ENCODE measurements at places on chromosomes 5 and 9. TPM values are rescaled to one million over a fixed set of nuclear protein-coding genes. Genes with fewer than 3 reads are reported as not detected.

- no peak overlapping the region for H3K4me3 ChIP-seq
- no peak for DNase-seq
These were observed 651.2 kb upstream of the CCNG1 start for GRCh38 chr5:162786234-162786633.

KLF4 gene
- total RNA-seq: 1.5 TPM

DNA sequence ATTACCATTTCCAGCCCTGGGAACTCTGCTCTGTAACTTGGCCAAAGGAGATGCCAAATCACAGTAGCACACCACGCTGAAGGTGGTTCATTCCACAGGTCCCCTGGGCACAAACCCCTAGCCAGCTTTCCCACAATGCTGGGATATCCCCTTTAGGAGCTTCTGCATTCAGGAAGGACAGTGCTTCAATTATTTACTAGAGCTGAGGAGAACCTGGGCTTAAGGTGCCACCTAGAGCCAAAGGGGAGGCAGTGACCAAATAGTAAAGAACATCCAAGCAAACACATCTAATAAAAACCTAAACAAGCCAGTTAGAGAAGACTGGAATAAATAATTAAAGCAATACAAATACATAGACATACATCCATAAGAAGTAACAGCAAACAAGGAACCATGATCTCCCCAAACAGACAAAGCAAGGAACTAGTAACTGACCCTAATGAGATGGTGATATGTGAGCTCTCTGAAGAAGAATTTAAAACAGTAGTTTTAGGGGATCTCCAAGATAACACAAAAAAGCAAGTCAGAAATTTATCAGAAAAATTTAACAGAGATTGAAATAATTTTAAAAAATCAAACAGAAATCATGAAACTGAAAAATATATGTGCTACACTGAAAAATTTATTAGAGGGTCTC lies 14.6 kb downstream of the KIF4B start:
- DNase-seq: peak; percentile 20
- H3K36me3 ChIP-seq: no peaks in the 10 kb centered on the region
- no peak overlapping the region for H3K4me3 ChIP-seq

GRCh38 chr5:59810041-59810440 lies 83.5 kb downstream of the PDE4D start:
- H3K27ac ChIP-seq: no peak overlapping the region
- H3K4me3 ChIP-seq: no peak overlapping the region
- H3K4me1 ChIP-seq: no peaks in the 10 kb centered on the region
- H3K27me3 ChIP-seq: peaks cover 4% of the 10 kb centered on the region
- DNase-seq: peak; percentile 46
